ENCODE measurements at places on chromosomes 1 and 21.

- no peak for DNase-seq
Observed at GRCh38 chr21:41228006-41228370, 60.0 kb downstream of the BACE2 start.

- no peak for DNase-seq
Observed at GRCh38 chr1:224719716-224720115, 103.6 kb downstream of the CNIH3 start.

- DNase-seq: no peak
Observed at GRCh38 chr1:2350911-2351655, 40.3 kb downstream of the MORN1 start.

- no peak for DNase-seq
Observed at GRCh38 chr1:97499667-97500066, 421.2 kb downstream of the DPYD start.

DNA sequence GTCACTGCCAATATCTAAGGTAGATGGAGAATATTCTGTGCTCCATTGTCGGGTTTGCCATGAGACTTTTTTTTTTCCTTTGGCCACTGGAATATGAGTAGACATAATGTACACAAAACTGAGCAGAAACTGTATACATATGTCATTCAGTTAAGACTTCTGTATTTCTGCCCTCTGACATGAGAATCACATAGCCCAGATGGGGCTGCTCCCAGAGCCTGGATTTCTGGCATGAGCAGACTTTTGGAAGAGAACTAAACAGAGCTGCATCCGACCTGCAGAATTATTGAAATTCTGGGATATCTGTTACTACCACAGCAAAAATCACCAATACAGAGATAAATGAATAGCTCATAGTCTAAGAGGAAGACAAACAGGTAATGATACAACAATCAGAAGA, 62.3 kb downstream of the DAB1 start:
- DNase-seq: no peak

GRCh38 chr1:226545836-226546596, 2.5 kb upstream of the STUM start:
- DNase-seq: no peak

- DNase-seq: no peak
Observed at GRCh38 chr1:65992165-65992821, 199.6 kb downstream of the PDE4B start.

DNA sequence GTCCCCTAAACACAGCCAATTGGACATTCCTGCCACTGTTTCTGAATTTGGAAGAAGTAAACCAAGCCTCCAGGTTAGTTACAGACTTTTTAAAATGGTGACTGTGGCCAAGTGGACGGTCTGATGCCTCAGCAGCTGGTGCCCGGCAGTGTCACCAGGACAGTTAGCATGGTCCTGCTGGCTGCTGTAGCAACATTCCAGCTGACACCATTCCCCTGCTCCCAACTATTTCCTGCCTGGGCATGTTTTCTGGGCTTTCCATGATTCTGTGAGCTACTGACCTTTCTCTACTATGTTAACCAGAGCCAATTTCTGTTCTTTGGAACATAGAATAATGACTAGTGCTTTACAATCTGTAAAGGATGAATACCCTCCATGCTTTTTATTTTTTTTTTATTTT, 95.0 kb downstream of the TLR5 start:
- DNase-seq: no peak

Measured in activated CD4-positive, alpha-beta T cell treated with anti-CD3 and anti-CD28 coated beads, Interleukin-2, amount 50 U/mL, for 1 hour (primary cell).